Astrocyte of the cerebellum (primary cell): ENCODE measurements at places on chromosomes 2 and 18.

DNA sequence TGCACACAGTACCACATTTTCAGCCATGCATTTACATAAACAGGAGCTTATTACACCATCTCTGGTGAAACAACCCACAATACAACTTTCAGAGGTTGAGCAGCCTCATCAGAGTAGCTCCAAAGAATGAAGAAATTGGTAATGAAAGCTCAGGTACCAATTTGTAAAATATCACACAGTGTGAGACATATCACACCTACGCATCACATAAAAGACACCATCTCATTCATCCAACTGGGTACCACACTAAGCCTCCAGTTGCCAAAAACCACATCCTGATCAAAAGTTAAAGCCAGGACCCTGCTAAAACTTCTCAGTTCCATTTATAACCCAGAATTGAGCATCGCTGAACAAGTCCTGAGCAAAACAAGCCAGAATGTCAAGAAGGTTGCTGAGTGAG is 4.6 kb downstream of the TMEM163 start:
- DNase-seq: no peak

DNA sequence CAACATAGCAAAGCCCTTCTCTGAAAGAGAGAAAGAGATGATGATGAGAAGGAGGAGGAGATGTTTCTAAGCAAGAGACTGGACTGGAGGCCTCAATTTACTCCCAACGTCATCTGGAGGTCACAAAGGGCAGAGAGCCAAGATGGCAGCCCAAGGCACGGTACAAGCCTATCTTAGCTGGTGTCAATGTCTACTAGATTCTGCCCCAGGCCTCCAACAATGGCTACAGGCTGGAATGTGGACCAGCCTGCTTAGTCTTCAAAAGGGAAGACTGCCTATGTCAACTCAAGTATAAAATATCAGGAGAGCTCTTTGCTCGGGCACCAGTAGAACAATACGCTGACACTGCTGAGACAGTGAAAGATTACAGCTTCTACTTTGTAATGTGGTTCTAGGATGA is 6.7 kb upstream of the SLC4A5 start:
- no peak for DNase-seq

- DNase-seq: no peak
These were observed 184.5 kb upstream of the MSH6 start for GRCh38 chr2:47598476-47598875.

DNA sequence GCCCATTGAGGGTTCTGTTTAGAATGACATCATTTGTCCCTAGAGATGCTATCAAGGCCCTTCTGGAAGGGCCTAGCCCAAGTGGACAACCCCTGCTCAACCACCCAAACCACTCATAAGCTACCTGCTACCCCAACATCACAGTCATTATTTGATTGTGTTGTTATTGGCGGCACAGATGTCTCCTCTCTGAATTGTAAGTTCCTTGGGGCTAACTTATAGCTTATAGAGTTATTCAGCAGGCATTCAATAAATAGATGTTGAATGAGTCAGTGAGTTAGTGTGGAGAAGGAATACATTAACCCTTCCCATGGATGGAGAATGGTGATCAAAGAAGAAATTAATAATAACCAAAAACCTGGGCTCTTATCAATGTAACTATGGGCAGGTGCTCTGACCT is 80.0 kb downstream of the ACAA2 start:
- no peak for DNase-seq

GRCh38 chr2:15633043-15633970 is 41.6 kb downstream of the DDX1 start:
- no peak for DNase-seq

GRCh38 chr2:73301636-73302035 is 8.3 kb upstream of the EGR4 start:
- no peak for DNase-seq

DNA sequence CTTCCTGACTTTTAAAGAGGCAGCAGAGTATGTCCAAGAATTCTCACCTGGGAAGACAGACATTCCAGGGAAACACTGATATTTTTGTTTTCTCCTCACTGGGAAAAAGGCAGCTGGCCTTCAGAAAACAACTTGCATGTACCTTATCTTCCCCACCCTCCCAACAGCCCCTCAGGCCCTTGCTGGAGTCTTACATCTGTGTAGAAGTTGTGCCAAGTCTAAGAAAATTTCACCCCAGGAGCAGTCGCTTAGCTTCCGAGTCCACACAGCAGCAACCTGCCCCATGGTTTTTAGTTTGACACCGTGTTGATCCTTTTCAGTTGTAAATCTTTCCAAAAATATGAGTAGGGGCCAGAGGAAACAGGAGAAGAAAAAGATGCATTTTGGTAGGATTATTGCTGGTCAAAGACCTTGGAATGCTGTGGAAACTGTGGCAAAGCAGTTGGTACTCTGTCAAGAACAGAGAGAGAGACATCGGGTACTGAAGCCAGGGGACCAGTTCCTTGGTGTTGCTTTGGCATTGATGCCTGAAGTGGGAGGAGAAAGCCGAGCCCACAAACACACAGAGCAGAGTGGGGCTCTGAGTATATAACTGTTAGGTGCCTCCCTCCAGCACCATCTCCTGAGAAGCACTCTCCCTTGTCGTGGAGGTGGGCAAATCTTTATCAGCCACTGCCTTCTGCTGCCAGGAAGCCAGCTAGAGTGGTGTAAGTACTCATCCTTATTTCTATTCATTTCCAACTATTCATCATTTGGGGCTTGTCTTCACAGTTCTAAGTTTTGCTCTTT is at the start of gene SLC14A1:
Gene SLC14A1, plus strand, starts transcription at position 615 of the 789 bp plus-strand sequence. CDS start 6,140 bp downstream, outside the sequence.
- no peak for DNase-seq

GRCh38 chr2:173119069-173119807 is 43.6 kb downstream of the MAP3K20 start:
- DNase-seq: no peak

GRCh38 chr2:128037649-128038048 is 9.8 kb upstream of the SAP130 start:
- DNase-seq: no peak

GRCh38 chr2:521853-522530 is 155.2 kb downstream of the TMEM18 start:
- no peak for DNase-seq

GRCh38 chr2:202007983-202008354 is 25.7 kb upstream of the FZD7 start:
- DNase-seq: no peak

DNA sequence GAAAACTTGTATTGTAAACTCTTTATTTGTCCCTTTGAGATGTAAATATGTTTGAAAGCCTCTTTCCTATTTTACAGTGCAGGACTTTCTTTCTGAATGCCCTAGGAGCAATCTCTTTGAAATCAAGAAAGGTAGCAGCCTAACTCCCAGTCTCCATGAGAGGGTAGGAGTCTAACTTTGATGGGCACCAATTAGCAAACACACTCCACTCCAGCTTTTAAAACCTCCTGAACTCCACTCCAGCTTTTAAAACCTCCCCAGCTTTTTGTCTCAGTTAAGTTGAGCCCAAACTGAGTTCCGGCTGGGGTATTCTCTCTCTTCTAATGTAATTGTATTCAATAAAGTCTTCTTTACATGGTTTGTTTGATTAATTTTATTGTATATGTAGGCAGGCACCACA is 493.7 kb upstream of the CDH7 start:
- DNase-seq: no peak

DNA sequence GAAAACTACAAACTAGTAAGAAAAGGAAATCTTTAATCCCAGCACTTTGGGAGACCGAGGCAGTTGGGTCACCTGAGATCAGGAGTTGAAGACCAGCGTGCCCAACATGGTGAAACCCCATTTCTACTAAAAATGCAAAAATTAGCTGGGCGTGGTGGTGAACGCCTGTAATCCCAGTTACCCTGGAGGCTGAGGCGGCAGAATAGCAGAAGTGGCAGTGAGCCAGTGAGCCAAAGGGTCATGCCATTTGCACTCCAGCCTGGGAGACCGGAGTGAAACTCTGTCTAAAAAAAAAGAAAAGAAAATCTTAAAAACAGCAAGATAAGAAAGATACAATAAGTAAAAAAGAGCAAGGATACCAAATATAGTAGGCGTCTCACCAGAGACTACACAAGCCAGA is 502.9 kb upstream of the ID2 start:
- DNase-seq: no peak

GRCh38 chr2:126837966-126838715 is 60.5 kb upstream of the TEX51 start:
- DNase-seq: no peak

DNA sequence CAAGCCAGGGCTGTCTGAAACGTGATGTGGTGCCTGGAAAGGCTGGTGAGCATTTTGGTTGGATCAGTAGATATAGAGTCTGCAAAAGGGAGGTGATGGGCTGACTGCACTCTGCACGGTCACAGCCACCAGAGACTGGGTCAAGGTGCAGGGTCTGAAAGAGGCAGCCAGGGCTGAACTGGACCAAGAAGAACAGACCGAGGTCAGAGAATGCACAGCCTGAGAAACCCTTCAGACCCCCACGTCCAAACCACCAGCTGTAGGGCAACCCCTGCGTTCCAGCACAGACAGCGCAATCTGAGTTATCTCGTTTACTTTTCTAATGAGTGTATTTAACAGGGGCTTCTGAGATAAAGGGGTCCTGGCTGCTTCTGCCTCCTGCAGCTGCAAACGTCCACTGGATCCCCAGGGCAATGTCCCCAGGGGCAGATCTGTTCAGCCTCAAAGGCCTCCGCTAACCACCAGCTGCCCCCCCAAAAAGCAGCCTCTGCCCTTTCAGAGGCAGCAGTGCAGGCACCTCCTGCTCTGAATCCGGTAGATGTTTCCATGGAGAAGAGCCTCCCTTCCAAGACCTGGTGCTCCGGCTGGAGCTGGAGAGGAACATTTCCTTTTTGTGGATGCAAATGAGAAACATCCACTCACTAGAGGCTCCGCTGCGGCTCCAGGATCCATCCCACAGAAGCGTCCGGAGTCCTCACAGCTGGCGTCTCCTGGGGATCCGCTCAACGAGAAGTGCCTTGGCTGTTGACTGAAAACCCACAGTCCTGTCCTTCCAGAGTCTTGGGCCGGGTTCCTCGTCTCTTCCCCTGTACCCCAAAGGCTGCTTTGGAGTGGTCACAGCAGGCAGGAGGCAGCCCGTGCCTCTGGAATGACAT is 970 bp upstream of the KCNG2 start:
- DNase-seq: no peak

GRCh38 chr18:10145546-10145945 is 231.7 kb downstream of the VAPA start:
- DNase-seq: no peak

DNA sequence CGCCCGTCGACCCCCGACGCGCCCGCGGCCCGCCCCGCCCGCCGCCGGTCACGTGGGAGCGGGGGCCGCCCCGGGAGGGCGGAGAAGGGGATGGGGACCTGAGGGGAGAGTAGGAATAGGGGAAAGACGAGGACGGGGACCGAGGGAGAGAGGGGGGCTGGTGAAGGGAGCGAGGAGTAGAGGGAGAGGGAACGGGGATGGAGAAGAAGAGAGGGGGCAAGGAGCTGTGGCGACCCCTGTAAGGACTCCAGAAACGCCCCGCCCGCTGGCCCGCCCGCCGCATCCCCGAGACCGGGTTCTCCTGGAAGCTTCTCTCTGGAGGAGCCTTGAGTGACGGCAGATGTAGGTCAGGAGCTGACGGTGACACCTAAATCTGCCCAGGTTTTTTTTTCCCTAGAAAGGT is 615 bp downstream of the ADNP2 start:
- DNase-seq: no peak

DNA sequence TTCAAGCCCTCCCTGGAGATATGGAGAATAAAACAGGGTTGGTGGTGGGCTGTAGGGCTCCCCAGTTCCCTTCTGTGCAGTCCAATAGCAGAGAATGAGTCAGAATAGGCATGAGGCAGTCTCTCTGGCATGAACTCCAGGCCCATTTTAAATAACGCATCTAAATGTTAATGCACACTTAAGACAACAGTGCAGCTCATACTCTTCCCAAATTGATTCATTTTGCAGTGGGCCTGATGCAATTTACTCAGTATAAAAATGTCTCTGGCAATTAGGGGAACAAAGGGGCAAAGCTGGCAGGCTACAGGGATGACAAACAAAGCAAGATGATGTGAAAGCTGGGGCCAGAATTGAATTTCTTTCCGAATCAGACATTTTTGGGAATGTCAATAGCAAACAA is 402.8 kb downstream of the CLIP4 start:
- no peak for DNase-seq

DNA sequence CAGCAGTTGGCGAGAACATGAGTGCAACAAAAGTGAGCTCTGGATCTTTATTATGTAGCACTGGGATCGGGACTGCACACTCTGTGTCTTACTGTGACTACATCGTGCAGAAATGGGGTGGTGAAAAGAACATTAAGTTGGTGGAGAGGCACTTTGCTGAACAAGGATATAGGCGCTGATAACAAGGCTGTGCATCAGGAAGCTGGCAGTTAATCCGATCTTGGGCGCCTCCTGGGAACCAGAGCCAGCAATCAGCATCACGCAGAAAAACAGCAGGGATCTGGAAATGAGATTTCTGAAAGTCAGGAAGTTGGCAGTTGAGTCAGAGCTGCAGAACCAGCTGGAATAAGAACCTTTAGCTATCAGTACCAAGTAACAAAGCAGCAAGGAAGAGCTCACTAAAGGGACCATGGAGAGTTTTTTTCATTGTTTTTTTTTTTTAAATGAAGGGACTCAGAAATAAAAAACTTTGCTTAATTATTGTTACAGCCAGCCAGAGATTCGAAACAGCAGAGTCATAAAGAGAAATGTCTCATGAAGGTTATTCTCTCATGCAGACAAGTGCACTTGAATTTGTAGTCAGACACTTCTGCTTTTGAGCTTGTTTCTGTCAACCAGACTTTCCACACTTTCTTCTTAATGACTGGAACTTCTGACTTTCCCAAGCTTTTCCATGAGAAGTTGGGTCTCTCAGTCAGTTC is 22.8 kb upstream of the MYO3B start:
- peak; percentile 26 for DNase-seq

GRCh38 chr2:174632841-174633622 is 35.4 kb upstream of the WIPF1 start:
- no peak for DNase-seq

DNA sequence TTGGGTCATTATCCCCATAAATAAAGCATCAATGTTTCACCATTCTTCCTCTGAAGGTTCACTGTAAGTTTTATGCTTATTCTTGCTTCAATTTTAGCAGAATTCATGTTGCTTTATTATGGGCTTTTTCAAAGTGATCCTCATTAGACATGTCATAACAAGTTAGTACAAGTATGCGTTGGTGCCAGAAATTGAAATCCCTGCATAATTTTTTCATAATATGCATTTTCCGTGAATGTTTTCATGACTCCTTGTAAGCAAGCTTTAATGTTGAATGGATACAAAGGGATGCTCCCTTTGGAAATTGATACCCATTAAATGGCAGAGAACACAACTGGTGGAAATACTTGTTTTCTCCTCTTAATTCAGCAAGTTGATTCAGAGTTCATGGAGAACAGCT is 179.7 kb downstream of the ST6GAL2 start:
- DNase-seq: no peak

- DNase-seq: no peak
These were observed 63.8 kb upstream of the RPL31 start for GRCh38 chr2:100938031-100939026.

- peak; percentile 1 for DNase-seq
These were observed 297.6 kb downstream of the CDH7 start for GRCh38 chr18:66048406-66048805.

DNA sequence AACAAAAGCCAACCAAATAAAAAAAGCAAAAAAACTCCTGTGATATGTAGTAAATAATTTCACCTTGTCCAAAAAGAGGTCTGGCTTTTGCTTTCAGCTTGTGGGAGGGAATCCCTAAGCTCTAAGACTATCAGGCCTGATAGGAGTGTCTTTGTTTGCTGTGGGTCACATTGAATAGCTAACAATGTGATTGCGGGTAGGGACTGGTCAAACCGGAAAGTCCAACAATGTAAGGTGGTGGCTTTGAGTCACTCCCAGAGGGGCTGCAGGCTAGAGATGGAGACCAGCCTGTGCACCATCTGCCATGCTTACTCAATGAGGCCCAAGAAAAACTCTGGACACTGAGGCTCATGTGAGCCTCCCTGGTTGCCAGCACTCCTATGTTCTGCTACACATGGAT is 192.9 kb downstream of the TFCP2L1 start:
- no peak for DNase-seq
